ENCODE measurements at places on chromosomes 12 and 14. TPM values are rescaled to one million over a fixed set of nuclear protein-coding genes. Genes with fewer than 3 reads are reported as not detected.

Gene KRT71
- not detected for total RNA-seq

DNA sequence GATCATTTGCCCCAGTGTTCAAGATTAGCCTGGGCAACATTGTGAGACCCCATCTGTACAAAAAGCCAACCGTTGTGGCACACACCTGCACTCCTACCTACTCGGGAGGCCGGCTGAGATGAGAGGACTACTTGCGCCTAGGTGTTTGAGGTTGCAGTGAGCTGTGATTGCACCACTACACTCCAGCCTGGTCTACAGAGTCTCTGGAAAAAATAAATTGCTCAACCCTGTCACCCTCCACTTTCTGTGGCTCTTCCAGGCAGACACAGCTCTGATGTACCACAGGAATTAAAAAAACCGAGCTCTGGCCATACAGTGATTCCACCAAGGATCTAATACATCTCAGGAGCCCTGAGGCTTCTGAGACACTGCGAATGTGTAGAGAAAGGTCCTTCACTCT lies 14.4 kb downstream of the TIMELESS start:
- DNase-seq: no peak

DNA sequence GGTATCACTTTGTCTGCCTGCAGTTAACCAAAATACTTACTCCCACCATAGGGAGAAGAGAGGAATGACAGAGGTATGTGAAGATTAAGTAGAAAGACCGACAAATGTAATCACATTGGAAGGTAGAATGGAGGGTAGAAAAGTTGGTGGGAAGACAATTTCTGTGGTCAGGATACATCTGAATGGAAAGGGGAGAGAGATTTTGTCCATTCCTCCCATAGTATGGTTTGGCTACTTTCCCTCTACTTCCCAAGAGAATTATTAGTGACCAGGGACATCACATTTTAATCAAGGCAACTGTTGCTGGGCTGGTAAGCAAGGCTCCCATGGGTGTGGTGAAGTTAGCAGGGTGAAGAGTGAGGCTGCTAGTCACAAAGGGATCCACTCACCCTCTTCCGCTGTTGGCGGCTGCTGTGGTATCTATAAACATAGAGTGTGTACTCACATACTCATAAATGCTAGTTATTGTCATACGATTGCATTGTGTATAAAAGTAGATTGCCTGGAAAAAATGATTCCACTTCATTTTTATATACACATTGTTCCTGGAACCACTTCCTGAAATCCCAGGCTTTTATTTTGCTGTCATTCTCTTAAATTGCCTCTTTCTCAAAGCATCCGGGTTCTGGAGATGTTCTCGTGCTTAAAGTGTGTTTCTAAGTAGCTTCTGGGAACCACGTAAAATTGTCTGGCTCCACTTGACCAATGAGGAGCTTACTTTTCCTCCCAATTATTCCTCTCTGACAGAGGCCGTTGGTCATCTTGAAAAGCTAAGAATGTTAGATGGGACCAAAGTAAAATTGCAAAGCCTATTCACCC lies 413.1 kb downstream of the ZFP36L1 start:
- DNase-seq: no peak

- no peak for DNase-seq
These were observed 166.6 kb downstream of the KITLG start for GRCh38 chr12:88413646-88414045.

Gene TPH2
- not detected for total RNA-seq

Gene ADCY4
- 5.7 TPM for total RNA-seq

DNA sequence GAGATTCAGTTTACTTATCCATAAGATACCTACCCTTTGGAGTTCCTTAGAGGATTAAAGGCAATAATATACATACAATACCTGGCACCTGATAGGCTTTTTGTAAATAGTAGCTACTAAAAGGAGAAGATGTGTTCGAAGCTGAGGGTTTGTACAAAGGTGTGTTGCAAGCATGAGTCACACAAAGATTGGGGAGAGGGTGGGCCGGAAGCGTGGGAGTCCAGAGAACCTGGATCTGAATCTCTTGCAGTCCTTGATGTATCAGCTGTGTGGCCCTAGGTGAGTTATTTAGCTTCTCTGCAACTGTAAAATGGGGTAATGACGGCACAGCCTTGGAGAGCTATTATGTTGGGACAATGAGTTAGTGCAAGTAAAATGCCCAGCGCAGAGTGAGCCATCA lies 61.6 kb upstream of the PSMC1 start:
- DNase-seq: no peak

DNA sequence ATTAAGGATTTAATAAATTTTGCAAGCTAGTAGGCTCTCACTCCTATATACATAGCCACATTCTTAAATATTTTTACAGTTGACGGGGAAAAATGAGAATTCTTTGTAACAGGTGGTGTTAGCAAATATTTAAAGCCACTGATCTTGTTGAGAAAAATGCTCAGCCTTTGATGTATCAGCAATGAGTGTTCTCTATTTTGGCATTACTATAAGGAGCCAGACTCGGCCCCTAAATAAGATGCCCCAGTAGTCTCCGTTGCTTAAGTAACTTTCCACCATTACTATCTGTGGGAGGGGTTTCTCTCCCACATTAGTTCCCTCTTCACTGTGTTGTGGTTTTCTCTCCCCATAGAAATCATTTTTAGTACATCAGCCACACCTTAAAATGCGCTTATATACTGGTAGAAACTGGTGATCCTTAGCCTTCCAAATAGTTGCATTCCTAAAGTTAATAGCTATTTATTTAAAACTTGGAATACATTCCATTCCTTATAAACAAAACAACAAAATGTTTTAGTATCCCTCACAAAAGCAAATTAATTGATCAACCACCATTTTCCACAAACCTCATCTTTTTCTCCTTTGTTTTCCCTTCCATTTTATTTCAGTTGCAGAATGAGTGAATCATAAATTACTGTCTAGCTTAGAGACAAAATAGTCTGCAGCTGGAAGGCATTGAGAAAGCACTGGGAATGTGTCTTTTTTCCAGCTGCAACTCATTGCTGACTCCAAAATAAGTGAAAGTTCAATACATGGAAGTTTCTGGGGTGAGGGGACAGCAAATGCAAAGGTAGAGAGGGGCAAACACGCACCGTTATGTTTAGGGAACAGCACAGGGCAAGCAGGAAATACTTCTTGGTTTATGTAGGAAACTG lies 84.7 kb upstream of the FERMT2 start:
- DNase-seq: no peak

GRCh38 chr14:76203086-76204001 lies 51.6 kb downstream of the GPATCH2L start:
- DNase-seq: no peak

GRCh38 chr14:64614805-64615391 lies 65.1 kb downstream of the PPP1R36 start:
- no peak for DNase-seq

- DNase-seq: no peak
These were observed 25.5 kb upstream of the RASSF8 start for GRCh38 chr12:25932971-25933370.

Data from activated naive CD4-positive, alpha-beta T cell treated with anti-CD3 and anti-CD28 coated beads, Interleukin-2, amount 50 U/mL, for 72 hours (primary cell).